ENCODE measurements at places on chromosomes 5 and 9.

DNA sequence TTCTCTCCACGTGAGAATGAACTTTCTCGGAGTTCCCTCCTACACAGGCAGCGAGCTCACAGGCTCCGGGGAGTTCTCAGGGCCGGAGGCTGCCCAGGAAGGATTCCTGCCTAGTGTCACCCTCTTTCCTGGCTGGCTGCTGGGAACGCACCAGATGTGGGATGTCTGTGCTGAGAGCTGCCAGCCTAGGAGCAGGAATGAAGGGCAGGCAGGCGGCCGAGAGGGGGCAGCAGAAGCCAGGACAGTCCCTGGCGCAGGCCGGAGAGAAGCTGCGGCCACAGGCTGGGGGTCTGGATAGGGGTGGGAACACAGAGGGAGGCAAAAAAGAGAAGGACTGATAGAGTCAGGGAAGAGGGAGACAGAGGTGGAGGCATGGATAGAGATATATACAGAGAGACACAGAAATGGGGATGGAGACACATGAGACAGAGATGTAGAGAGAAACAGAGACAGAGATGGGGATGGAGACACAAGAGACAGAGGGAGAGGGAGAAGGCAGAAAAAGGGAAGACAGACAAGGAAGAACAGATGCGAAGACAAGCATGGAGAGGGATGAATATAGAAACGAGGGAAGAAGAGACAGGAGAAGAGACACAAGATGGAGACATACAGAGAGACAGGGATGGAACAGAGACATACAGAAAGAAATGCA is 25.3 kb upstream of the ENHO start:
- peak; percentile 10 for DNase-seq

GRCh38 chr5:42121401-42121800 is 196.3 kb downstream of the FBXO4 start:
- DNase-seq = no peak

DNA sequence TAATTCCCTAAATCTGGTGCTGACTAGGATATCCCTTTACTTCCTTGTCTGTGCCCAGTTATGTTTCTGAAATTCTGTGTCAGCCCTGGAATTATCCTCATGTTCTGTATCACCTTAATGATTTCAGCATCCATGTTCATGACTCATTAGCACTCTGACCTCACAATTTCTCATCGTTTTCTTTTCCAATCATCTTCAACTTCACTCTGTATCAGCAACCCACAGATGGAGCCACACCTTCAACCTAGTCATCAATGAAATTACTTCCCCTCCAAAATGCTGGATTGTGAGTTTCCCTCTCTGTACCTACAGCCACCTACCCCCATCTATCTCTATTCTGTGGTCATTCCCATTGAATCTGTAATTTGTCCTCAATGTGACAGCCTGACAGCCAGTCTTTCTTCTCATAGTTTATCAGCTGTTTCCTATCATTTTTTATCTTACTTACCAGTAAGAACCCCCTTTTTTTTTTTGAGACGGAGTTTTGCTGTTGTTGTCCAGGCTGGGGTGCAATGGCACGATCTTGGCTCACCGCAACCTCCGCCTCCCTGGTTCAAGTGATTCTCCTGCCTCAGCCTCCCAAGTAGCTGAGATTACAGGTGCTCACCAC is 3.1 kb upstream of the IL6ST start:
- DNase-seq = peak; percentile 12

- no peak for DNase-seq
Observed at GRCh38 chr5:119088438-119088837, 17.6 kb downstream of the DMXL1 start.

GRCh38 chr5:4422247-4422646 is 717.9 kb upstream of the ADAMTS16 start:
- DNase-seq = no peak

- DNase-seq = no peak
Observed at GRCh38 chr5:152688561-152689249, 283.6 kb upstream of the NMUR2 start.

DNA sequence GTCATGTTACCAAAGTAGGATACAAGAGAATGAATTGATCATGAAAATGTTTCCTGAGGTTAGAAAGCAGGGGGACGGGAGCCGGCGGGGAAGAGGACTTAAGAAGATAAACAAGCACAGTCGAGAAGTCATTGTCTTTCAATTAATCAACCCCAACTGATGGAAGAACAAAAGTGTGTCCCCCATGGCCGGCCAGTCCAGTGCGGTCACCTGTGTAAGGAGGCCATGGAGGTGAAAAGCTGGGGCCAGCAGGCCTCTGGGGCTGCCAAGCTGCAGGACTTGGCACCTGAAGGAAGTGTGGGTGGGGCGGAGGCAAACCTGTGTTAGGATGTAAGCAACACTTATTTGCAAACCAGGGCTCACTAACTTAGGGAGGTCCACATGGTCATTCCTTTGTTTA is 223.3 kb upstream of the TBCA start:
- no peak for DNase-seq

- no peak for DNase-seq
Observed at GRCh38 chr9:121252104-121252851, 15.7 kb upstream of the GSN start.

DNA sequence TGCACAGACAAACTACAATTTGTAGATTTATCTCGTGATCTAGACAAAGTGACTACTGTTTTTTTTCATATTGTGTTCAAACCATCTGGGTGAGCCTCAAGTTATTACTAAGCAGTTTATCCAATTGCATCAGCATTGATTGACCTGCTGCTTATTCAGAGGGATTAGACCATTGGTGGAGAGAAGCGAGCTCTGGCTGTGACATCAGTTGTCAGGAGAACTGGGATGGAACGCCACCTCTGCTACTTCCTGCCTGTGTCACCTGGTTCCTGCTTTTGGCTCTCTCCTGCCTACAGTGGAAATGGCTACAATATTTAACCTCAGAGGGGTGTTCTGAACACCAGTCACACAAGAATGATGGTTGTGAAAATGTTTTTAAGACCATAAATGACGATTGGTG is 12.1 kb downstream of the NR4A3 start:
- DNase-seq = no peak

GRCh38 chr5:113225259-113225658 is 209.5 kb downstream of the TSSK1B start:
- DNase-seq = no peak

GRCh38 chr5:154220625-154221024 is 30.1 kb downstream of the GALNT10 start:
- DNase-seq = no peak

GRCh38 chr5:10860645-10861422 is 99.8 kb upstream of the DAP start:
- DNase-seq = no peak

GRCh38 chr9:70435948-70436347 is 21.5 kb upstream of the KLF9 start:
- no peak for DNase-seq

- DNase-seq = no peak
Observed at GRCh38 chr9:93004561-93004960, 53.9 kb upstream of the SUSD3 start.

DNA sequence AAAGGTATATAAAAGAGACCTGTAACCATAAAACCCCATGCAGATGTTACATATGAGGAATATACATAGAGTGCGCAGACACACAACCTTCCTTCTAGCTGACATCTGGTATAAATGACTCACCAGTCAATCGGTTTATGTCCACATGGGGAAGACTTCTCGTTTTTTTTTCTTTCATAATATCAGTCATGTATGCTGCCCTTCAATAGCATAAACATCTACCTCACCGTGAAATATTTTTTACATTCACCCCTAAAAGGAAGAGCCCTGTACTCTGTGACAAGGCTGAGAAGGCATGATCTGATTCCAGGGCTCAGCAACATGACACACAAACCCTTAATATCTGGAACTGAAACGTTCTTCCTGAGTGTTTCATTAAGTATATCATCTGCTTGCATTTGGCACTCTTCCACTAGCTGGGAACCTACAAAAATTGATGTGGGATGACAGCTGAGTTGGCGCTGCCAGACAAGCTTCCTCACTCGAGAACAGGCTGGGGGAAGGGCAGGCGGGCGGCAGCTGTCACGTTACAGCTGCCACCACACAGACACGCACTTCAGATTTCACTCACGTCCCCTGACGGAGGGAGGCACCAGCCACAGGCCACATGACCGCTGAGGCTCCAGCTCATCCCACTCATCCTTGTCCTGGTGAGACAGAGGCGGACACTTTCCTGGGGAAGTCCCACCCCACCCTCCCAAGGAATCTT is 74.2 kb downstream of the SHB start:
- DNase-seq = no peak

- DNase-seq = no peak
Observed at GRCh38 chr5:2256691-2257280, 374.1 kb upstream of the IRX4 start.

DNA sequence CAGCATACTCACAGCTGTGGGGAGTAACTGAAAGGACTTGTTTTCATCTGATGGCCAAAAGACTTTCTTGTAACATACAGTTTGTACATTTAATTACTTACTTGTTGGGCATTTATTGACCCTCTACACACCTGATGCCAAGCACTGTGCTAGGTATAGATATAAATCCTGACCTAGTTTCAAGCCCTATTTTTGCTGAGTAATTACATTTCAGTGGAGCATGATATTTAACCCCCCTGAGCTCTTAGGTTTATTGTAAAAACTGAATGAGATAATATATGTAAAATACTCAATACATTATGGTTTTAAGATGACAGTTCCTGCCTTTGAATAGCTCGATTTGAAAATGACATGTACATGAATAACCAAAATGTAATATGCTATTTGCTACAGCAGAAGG is 68.1 kb upstream of the SLC12A2 start:
- DNase-seq = no peak

GRCh38 chr9:75858497-75859092 is 31.9 kb upstream of the PCSK5 start:
- DNase-seq = no peak

DNA sequence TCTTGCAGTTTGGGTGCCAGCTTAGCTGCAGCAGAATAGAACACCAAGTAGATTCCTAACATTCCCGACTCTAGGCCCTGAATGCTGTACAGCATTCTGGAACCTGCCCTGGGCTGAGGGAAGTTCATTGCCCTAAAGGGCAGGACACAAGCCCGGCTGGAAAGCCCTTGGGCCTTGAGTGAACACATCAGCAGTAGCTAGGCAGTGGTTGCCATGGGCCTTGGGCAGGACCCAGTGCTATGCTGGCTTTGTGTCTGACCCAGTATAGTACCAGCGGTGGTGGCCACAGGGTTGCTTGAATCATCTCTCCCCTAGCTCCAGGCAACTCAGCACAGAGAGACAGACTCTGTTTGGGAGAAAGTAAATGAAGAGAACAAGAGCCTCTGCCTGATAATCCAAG is 137.8 kb downstream of the AGTPBP1 start:
- no peak for DNase-seq

DNA sequence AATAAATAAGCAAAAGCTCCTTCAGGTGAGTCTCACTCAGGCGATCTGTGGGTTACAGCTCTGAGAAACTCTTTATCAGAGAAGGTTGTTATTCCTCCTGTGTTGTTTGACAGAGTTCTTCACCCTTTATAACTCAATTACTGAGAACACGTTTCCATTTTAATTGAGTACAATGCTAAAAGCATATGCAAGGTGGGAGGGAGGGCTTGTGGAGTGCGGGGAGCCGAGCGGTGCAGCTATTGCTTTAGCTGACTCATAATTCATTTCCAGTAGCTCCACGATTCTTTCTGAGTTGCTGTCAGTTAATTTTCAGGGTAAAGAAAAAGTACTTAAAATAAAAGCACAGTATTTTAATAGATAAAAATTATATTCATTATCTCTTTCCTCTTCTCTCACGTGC is 104.7 kb upstream of the CKMT2 start:
- DNase-seq = no peak

DNA sequence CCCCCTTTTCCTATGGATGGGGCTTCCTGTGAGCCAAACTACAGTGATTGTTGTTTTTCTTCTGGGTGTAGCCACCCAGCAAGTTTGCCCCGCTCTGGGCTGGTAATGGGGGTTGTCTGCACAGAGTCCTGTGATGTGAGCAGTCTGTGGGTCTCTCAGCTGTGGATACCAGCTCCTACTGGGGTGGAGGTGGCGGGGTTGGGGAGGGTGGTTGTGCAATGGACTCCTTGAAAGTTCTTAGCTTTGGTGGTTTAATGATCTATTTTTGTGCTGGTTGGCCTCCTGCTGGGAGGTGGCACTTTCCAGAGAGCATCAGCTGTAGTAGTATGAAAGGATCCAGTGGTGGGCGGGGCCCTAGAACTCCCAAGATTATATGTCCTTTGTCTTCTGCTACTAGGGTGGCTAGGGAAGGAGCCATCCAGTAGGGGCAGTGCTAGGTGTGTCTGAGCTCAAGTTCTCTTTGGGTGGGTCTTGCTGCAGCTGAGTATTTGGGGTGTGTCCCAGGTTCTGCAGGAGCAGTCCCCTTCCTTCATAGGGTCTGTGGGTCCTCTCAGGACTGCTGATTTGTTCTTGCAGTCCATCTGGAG is 275.6 kb upstream of the PAPPA start:
- DNase-seq = no peak

DNA sequence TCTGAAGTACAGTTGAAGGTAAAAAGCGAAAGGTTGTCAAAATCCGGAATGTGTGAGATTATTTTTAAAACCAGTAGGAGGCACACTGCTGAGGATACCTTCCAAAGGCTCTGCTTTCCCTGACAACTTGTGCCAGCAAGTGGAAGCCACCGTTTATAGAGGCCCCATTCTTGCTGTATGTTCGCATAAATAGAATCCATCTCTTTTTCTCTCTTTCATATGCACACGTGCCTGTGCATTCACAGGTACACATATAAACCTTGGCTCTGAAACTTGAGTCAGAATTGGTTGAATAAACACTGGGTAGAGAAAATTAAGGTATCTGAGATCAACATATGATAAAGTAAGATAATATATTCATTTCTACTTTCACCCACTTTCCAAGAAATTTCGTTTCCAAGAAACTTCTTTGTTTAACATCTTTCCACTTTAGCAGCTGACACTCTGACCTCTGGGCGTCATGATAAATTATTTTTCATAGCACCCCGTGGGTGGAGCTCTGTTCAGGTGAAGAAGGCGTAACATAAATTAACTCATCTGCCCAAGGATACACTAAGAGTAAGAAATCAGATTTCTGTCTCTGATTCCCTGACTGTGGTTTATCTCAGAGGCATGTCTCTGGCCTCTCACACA is 63.7 kb upstream of the RICTOR start:
- no peak for DNase-seq

GRCh38 chr5:44536650-44537260 is 147.5 kb upstream of the FGF10 start:
- no peak for DNase-seq

DNA sequence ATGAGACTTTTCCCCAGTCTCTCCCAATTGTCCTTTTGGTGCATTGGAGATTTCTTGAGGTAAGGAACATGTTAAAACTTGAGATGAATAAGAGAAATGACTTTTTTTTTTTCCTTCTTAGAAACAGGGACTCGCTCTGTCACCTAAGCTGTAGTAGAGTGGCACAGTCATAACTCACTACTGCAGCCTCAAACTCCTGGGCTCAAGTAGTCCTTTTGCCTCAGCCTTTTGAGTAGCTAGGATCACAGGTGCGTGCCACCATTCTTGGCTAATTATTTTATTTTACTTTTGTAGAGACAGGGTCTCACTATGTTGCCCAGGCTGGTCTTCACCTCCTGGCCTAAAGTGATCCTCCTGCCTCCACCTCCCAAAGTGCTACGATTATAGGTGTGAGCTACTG is 25.9 kb downstream of the CDC42SE2 start:
- no peak for DNase-seq

Measured in activated T-cell treated with anti-CD3 and anti-CD28 coated beads for 24 hours (primary cell).